ENCODE measurements at places on chromosomes 6 and 20. TPM values are rescaled to one million over a fixed set of nuclear protein-coding genes. Genes with fewer than 3 reads are reported as not detected.
A peak's percentile ranks its signal among the peaks of the same experiment; 100 is the strongest.

SLC22A16 gene
- 2.0 TPM for total RNA-seq

DNA sequence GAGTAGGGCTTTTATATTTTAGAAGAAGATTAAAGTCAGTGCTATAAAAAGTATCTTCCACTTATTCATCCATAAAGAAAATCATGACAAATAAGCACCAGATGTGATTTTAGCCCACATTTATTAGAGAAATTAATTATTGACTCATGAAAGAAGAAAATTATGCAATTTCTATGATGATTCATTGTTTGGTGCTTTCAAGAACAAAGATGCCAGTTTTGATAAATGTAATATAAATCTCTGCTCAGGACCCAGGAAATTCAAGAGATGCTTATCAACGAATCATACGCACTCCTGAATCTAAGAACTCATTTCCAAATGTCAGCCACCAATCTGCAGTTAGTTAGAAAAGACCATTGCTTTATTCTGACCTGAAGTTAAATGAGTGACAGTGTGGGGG lies 211.4 kb downstream of the ARHGAP18 start:
- DNase-seq: no peak

DNA sequence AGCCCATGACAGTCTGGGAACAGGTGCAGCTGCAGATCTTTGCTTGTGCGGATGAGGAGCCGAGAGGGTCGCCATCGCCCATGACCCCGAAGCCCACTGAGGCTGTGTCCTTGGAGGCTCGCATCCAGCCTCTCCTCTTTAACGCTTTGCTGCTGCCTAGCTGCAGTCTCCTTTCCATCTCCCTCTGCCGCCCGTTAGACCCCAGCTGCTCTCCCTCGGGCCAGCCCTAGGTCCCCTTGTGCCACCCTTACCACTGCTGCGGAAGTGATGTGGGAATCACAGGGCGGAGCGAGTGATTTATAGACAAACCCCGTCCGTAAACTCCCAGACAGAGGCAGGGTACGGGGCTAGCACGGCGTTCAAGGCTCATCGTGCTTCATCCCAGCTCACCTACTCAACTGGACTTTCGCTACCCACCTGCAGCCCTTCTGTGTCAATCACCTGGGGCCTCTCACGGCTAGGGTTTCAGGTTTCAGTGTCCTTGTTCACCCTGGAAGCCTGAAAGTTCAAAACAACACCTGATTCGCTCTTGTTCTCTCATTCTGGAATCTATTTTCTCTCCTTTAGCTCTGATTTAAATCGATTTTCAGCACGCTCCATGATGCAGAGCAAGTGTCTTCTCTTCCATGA lies 76.1 kb downstream of the PAX1 start:
- no peak for DNase-seq

PHIP gene
- 13.9 TPM for total RNA-seq

DNA sequence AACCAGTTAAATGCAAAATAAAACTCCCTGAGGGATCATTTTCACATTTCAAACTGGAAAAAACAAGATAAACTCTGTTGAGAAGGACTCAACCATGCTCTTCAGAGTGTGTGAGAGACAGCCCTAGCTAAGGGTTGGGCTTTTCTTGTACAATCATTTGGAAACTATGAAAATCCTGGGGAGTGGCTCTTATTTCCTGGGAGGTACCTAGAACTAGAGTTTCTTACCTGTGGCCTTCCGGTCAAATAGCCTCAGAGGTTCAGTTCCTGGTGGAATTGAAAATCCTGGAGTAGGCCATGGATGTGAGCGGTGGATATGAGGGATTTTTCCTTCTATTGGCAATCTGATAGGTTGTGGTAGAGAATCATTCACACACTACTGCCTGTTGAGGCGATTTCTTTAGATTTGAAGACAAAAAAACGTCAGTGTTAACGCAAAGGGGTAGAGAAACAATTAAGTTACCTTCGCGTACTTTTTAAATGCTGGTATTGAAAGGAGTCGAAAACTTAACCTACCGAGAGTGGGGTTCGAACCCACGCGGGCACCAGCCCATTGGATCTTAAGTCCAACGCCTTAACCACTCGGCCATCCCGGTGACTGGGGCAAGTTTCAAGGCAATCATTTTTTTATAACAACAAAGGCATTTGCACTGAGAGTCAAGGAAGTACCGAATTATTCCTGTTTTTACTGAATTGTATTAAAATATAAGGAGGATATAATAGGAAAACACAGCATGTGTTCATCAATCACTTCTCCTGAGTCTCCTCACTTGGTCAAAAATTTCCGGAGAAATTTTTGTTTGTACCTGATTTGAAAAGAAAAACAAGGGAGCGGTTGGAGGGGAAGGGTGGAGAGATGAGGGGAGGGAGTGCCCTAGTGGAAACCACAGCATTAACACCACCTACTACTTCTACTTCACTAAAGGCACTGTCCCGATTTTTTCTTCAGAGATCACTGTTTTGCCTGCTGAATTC lies 191.3 kb downstream of the OR2B2 start:
- DNase-seq: no peak

DNA sequence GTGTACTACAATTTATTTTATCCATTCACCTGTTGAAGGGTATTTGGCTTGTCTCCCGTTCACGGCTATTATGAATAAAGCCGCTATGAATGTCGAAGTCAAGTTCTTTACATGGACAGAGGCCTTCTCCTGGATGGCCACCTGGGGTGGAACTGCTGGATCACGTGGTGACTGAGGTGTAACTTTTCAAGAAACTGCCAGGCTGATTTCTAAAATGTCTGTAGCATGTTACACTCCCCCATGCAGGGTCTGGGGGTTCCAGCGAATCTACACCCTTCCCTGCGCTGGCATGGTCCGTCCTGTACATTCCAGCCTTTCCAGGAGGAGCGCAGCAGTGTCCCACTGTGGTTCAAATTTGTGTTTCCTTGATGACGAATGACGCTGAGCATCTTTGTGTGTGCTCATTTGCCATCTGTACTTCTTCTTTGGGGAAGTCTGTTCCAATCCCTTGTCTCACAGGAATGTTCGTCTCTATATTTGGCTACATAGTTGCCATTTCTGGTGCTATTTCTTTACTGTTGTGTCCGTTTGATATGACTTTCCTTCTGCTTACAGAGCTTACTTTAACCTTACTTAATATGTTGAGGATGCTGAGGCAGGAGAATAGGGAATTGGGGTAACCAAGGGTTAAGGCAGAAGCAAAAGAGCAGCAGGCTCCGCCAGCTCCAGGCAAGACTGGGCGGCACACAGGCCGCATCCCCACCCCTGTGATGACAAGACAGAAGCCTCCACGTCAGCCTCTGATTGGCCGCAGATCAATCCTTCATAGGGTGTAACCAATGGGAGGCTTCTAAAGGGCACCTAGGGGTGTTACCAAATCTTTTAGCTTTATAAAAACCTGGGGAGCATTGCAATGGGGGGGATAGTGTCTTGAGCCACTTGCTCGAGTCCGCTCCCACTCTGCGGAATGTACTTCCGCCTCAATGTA lies 106.6 kb downstream of the TAF4 start:
- no peak for DNase-seq

- DNase-seq: no peak
Measured at GRCh38 chr6:122400121-122400450, 634 bp downstream of the HSF2 start.

MEP1A gene
- not detected for total RNA-seq

ARMH2 gene
- total RNA-seq: not detected

- no peak for DNase-seq
Measured at GRCh38 chr20:7672571-7672970, 267.7 kb downstream of the HAO1 start.

GDAP1L1 gene
- total RNA-seq: not detected

DNA sequence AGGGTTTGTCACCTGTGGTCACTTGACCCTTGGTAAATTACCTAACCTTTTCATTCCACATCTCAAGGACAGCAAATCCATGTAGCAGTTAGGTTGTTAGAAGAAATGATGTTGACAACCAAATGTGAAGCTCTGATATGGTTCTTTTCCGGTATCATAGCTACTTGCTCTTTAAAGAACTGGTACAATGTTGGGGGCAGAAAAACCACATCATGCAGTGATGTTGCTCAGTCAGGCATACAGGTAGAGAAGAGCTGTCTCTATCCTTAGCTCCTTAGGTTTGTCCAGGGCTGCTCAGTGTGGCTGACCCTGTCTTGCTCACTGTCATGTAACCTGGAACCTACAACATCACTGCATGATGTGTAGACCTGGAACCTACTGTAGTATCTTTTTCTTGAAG lies 135.5 kb downstream of the LRRC1 start:
- no peak for DNase-seq

DNA sequence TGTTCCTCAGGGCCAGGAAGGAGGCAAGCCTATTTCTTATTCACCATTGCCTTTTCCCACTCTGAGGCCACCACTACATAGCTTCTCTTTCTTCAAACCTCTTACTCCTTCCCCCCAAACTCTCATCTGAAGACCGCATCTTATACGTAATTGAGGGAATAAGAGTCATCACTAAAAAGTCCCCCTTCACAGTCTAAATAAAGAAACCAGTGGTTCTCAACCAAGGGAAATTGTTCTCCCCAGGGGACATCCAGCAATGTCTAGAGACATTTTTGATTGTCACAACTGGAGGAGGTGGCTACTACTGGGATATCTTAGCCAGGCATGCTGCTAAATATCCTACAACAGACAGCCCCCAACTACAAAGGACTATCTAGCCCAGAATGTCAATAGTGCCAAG lies 327.6 kb upstream of the CNR1 start:
- no peak for DNase-seq

PPP1R16B gene
- total RNA-seq: 0.06 TPM

TUBB2A gene
- total RNA-seq: 169 TPM

VSTM2L gene
- total RNA-seq: 27.7 TPM

SIRPB1 gene
- 0.75 TPM for total RNA-seq

DNA sequence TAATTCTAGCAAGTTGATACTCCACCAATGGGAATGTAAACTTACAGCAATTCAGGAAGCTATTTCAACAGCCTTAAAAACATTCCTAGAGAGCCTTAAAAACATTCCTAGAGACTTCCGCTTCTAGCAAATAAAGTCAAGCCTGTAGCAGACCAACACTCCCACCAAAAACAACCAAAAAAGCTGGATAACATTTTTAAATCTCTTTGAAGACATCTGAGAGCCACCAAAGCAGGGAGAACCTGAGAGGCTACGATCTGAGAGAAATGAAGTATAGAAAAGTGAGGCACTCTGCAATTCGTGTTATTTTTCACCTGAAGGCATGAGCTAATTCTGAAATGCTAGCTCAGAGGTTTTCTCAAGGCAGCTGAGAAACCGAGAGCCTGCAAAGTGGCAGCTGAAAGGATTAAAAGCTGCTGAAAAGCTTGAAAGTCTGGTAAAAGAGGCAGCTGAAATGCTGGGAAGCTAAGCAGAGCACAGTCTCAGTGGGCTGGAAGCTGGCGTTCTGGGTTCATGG lies 20.9 kb downstream of the GPR63 start:
- no peak for DNase-seq

PGK2 gene
- total RNA-seq: not detected

GRCh38 chr20:14913896-14914620 lies 576.6 kb upstream of the FLRT3 start:
- DNase-seq: peak; percentile 13

DNA sequence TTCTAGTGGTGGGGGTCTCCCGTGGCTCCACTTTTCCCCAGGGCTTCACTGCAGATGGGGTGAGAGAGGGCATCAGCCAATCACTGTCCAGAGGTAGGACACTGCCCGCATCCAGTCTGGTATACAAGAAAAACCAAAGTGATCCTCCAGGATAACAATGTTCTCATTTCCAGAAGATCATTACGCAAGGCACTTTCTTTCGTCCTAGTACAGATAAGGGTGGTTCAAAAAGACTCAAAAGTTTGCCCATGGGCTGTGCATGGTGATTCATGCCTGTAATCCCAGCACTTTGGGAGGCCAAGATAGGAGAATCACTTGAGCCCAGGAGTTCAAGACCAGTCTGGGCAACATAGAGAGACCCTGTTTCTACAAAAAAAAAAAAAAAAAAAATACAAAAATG lies 16.4 kb downstream of the GMDS start:
- no peak for DNase-seq

DNA sequence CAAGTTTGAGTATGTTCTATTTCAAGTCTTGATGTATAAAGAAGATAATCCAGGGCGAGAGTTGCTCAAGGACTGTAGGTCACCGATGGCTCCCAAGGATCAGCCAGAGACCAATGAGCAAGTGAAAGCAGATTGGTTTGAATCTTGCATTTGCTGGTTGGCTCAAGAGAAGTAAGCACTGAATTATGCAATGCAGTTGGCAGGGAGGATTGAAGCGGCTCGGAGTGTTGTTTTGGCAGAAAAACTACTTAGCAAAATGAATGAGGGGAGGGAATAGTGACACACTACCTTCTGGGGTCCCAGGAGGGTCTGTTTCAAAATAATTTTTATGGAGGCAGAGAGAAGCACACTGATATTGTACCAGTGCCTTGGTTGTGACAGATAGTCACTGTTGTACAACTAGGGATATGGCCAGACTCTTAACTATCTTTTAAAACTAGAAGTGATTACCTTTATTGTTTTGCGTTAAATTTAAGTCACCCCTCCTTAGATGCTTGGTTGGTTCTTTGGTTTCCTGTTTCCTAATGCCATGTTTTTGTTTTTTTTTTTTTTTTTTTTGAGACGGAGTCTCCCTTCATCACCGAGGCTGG lies 15.7 kb downstream of the SASH1 start:
- peak; percentile 30 for DNase-seq

MDFI gene
- total RNA-seq: 0.18 TPM

DNA sequence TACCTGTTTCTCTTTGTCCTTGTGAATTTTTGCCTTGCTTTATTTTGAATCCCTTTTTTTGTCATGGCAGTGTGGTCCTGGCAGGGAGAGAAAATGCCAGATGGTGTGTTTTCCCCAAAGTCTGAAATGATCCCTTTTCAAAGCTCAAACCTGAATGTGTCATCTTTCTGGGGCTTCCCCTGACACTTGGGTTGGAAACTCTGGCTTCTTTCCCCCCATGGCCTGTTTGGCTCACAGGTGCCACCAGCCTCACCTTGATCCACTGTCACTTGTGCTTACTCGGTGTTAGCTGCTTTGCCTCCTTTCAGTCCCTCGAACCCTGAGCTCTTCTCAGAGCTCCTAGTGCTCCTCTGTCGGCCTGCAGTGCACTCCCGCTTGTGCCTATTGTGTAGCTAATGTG lies 22.3 kb downstream of the MYBL2 start:
- peak; percentile 4 for DNase-seq

SNRPB gene
- 1,118 TPM for total RNA-seq

DNA sequence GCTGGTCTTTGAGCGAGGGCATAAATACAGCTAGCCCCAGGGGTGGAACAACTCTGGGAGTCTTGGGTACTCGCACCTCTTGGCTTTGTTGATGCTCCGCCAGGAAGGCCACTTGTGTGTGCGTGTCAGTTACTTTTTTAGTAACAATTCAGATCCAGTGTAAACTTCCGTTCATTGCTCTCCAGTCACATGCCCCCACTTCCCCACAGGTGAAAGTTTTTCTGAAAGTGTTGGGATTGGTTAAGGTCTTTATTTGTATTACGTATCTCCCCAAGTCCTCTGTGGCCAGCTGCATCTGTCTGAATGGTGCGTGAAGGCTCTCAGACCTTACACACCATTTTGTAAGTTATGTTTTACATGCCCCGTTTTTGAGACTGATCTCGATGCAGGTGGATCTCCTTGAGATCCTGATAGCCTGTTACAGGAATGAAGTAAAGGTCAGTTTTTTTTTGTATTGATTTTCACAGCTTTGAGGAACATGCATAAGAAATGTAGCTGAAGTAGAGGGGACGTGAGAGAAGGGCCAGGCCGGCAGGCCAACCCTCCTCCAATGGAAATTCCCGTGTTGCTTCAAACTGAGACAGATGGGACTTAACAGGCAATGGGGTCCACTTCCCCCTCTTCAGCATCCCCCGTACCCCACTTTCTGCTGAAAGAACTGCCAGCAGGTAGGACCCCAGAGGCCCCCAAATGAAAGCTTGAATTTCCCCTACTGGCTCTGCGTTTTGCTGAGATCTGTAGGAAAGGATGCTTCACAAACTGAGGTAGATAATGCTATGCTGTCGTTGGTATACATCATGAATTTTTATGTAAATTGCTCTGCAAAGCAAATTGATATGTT lies 19.2 kb downstream of the IRF4 start:
- DNase-seq: no peak
